Lung (tissue), 17 donors: ENCODE measurements at places on chromosomes 2 and 18. TPM values are rescaled to one million over a fixed set of nuclear protein-coding genes. Genes with fewer than 3 reads are reported as not detected.

Gene RAB6C
- not detected for total RNA-seq

Gene MARCHF4
- 0.34 TPM for total RNA-seq

Gene SPP2
- not detected for total RNA-seq

Gene CABYR
- 1.6 TPM for total RNA-seq

DNA sequence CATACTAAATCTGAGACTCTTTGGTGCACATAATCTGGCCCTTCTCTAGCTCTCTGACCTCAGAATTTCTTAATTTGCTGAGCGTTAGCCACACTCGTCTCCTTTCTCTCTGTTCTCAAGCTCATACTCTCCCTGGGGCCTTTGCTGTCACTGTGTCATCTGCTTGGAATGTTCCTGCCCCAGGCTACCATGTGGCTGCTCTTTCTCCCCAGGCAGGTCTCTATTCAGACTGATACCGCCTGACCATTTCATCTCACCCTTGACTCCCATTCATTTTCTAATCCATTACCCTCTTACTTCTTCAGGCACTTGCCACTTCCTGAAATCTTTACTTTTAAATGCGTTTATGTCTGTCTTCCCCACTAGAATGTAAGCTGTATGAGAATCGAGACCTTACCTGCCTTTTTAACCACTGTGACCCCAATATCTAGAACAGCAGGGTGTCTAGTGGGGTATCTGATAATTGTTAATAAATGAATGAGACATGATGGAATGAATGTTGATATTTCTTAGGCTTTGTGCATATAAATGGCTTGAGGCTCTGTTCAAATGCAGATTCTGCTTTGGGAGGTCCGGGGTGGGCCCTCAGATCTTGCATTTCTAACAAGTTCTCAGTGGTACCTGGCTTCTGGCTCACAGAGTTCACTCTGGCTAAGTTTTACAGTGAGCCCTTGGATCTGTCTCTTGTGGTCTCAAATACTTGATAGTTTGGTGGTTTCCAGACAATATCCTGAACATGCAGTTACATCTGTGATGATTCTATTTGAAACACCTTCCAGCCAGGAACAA lies 89.9 kb upstream of the EPC2 start:
- no peaks in the 10 kb centered on the region for H3K36me3 ChIP-seq
- H3K4me3 ChIP-seq = no peak overlapping the region
- peaks cover 5% of the 10 kb centered on the region for H3K4me1 ChIP-seq
- no peaks in the 10 kb centered on the region for H3K27me3 ChIP-seq
- H3K27ac ChIP-seq = no peak overlapping the region

GRCh38 chr2:212595036-212595654 lies 56.5 kb upstream of the ERBB4 start:
- H3K4me1 ChIP-seq = no peaks in the 10 kb centered on the region
- H3K27ac ChIP-seq = no peak overlapping the region
- no peak for DNase-seq
- H3K4me3 ChIP-seq = no peak overlapping the region
- H3K36me3 ChIP-seq = no peaks in the 10 kb centered on the region

GRCh38 chr2:13682540-13683272 lies 949.8 kb upstream of the LRATD1 start:
- H3K36me3 ChIP-seq = no peaks in the 10 kb centered on the region
- no peaks in the 10 kb centered on the region for H3K27me3 ChIP-seq
- H3K27ac ChIP-seq = no peak overlapping the region
- no peaks in the 10 kb centered on the region for H3K4me1 ChIP-seq
- no peak for DNase-seq

DNA sequence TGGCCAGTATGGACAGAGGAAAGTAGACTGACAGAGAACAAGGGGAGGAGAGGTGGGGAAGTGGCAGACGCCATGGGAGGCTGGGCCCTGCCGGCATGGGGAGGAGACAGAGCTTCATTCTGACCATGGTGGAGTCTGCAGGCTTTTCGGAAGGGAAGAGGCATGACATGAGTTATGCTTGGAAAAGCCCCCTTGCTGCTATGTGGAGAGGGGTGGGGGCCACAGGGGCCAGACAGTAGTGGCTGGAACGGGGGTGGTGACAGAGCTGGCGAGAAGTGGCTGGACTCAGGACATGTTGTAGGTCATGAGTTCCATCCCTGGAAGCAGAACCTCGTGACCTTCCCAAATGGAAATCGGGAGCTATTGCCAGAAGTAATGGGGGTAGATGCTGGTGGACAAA lies 66.7 kb upstream of the DAPL1 start:
- H3K27me3 ChIP-seq = no peaks in the 10 kb centered on the region
- H3K4me1 ChIP-seq = peaks cover 15% of the 10 kb centered on the region
- H3K36me3 ChIP-seq = no peaks in the 10 kb centered on the region
- DNase-seq = no peak
- H3K4me3 ChIP-seq = no peak overlapping the region
